ENCODE measurements at places on chromosomes 4 and X. TPM values are rescaled to one million over a fixed set of nuclear protein-coding genes. Genes with fewer than 3 reads are reported as not detected.

DNA sequence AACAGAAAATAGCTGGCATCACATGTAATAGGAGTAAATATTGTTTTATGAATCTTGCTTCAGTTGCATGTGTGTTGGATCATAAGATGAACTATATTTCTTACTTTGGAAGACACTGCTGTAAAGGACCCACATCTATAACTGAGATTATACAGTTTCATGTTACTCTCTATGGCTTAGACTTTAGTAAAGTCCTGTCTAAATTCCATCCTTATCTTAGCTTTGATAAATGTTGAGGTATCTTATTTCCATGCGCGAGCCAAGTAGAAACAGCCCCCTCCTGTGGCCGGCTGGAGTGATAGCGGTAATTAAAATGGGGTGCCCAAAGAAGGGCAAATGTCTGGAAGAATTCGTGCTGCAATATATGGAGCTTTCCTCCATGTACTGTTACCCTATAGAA, 43.0 kb downstream of the CCDC158 start:
- no peaks in the 10 kb centered on the region for H3K36me3 ChIP-seq
- no peaks in the 10 kb centered on the region for H3K27me3 ChIP-seq
- H3K4me3 ChIP-seq: no peak overlapping the region
- no peaks in the 10 kb centered on the region for H3K4me1 ChIP-seq
- H3K27ac ChIP-seq: no peak overlapping the region

Gene TRIM61
- not detected for total RNA-seq

Gene FAT4
- 1.5 TPM for total RNA-seq

- H3K27me3 ChIP-seq: no peaks in the 10 kb centered on the region
- peaks cover 8% of the 10 kb centered on the region for H3K4me1 ChIP-seq
- no peak for DNase-seq
- H3K27ac ChIP-seq: peak overlapping the region; percentile 91
These were observed 520 bp upstream of the SRP72 start for GRCh38 chr4:56466910-56467283.

Gene SATL1
- not detected for total RNA-seq

Gene HAUS7
- total RNA-seq: 18.9 TPM

GRCh38 chr4:121278811-121279368, 101.9 kb downstream of the QRFPR start:
- H3K27me3 ChIP-seq: no peaks in the 10 kb centered on the region
- no peak overlapping the region for H3K27ac ChIP-seq
- no peaks in the 10 kb centered on the region for H3K36me3 ChIP-seq
- H3K4me1 ChIP-seq: no peaks in the 10 kb centered on the region
- H3K4me3 ChIP-seq: no peak overlapping the region

GRCh38 chrX:10859353-10859752, 239.0 kb upstream of the MID1 start:
- no peaks in the 10 kb centered on the region for H3K36me3 ChIP-seq
- no peaks in the 10 kb centered on the region for H3K27me3 ChIP-seq
- DNase-seq: no peak
- no peak overlapping the region for H3K4me3 ChIP-seq
- H3K4me1 ChIP-seq: no peaks in the 10 kb centered on the region
- H3K27ac ChIP-seq: no peak overlapping the region

DNA sequence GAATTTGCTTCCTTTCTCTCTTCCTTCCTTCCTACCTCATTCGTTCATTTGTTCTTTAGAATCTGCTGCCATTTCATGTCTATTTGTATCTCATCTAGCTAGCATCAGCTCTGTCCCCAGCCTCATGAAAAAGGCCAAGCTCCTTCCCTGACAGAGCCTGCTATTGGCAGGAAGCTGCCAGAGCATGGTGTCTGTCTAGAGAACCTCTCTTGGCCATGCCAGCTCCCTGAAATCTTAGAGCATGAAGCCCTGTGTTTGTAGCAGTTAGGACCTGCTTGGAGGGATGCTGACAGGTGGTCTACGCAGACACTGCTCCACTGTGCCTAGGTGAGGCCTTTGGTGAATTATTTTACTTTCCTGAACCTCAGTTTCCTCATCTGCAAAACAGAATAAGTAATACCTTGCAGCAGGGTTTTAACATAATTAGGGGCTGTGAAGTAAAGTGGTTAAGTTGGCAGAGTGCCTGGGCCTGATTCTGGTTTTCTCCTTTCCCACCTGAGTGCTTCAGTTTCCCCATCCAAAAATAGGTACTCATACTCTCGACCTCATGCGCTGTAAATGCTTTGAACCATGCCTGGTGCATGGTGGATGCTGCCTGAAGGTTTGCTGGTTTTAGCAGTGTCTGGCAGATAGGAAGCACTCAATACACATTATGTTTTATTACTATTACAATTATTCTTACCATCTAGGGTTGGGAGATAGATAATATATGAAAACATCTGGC, 4.7 kb downstream of the PTTG2 start:
- no peak for DNase-seq
- no peaks in the 10 kb centered on the region for H3K27me3 ChIP-seq
- no peaks in the 10 kb centered on the region for H3K4me1 ChIP-seq
- no peaks in the 10 kb centered on the region for H3K36me3 ChIP-seq
- no peak overlapping the region for H3K27ac ChIP-seq

Gene GAGE13
- not detected for total RNA-seq

Gene ADAMTS3
- total RNA-seq: 0.15 TPM

- H3K27ac ChIP-seq: no peak overlapping the region
- no peaks in the 10 kb centered on the region for H3K36me3 ChIP-seq
- H3K4me3 ChIP-seq: no peak overlapping the region
- H3K27me3 ChIP-seq: no peaks in the 10 kb centered on the region
These were observed 33.6 kb upstream of the NOCT start for GRCh38 chr4:138981930-138982390.

GRCh38 chrX:119677654-119677981, 15.3 kb downstream of the SEPTIN6 start:
- DNase-seq: no peak
- H3K4me1 ChIP-seq: no peaks in the 10 kb centered on the region
- H3K4me3 ChIP-seq: no peak overlapping the region

GRCh38 chr4:122814426-122814825, 12.2 kb upstream of the FGF2 start:
- no peaks in the 10 kb centered on the region for H3K36me3 ChIP-seq
- no peak overlapping the region for H3K27ac ChIP-seq
- no peaks in the 10 kb centered on the region for H3K27me3 ChIP-seq
- H3K4me1 ChIP-seq: no peaks in the 10 kb centered on the region
- DNase-seq: no peak

Gene PFKFB1
- 0.25 TPM for total RNA-seq

GRCh38 chrX:39112143-39112542, 310.9 kb downstream of the MID1IP1 start:
- no peaks in the 10 kb centered on the region for H3K36me3 ChIP-seq
- H3K4me3 ChIP-seq: no peak overlapping the region
- DNase-seq: no peak

GRCh38 chr4:83771113-83771705, 235.3 kb downstream of the GPAT3 start:
- no peak overlapping the region for H3K27ac ChIP-seq
- no peaks in the 10 kb centered on the region for H3K4me1 ChIP-seq
- H3K4me3 ChIP-seq: no peak overlapping the region
- H3K27me3 ChIP-seq: no peaks in the 10 kb centered on the region
- no peak for DNase-seq
- no peaks in the 10 kb centered on the region for H3K36me3 ChIP-seq

GRCh38 chr4:95023110-95023509, 265.4 kb downstream of the BMPR1B start:
- no peak for DNase-seq
- no peak overlapping the region for H3K4me3 ChIP-seq
- no peaks in the 10 kb centered on the region for H3K4me1 ChIP-seq
- no peaks in the 10 kb centered on the region for H3K27me3 ChIP-seq
- H3K27ac ChIP-seq: no peak overlapping the region

DNA sequence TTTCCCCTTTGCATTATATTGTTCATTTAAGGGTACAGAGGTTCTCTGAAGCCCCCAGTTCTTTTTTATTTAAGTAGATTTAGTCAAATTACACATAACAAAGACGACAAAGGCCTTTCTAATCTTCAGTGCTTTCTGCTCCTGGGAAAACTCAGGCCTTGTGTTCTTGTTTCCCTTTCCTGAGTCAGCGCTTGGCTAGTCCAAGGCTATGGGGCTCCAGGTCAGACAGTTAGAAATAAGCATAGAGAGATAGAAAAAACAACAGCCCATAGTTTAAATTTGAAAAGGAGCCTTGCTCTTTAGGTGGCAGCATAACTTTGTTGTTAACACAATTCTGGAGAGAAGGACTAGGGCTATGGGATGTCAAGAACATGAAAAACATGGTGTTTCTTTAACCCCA, 97.3 kb downstream of the PPP1R2C start:
- H3K27me3 ChIP-seq: no peaks in the 10 kb centered on the region
- no peak overlapping the region for H3K27ac ChIP-seq
- no peak overlapping the region for H3K4me3 ChIP-seq
- no peaks in the 10 kb centered on the region for H3K4me1 ChIP-seq
- no peak for DNase-seq

DNA sequence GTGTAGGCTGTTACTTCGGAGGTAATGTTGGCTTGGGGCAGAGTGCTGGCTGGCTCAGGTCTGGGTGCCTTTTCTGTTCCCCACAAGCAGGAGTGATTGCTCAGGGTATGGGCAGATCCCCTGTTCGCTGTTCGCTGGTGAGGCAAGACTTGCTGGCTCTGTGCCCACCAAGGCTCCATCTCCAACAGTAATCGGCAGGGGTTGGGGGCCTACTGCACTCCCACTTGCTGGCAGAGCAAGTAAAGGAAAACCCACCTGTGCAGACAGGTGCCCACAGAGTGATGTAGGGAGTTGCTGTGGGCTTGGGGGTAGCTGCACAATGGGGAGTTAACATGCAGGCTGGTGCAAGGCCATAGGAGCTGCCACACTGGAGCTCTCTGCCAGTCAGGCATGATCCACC, 8.0 kb upstream of the TMSB15C start:
- H3K27ac ChIP-seq: no peak overlapping the region
- H3K4me3 ChIP-seq: no peak overlapping the region
- DNase-seq: no peak
- peaks cover 5% of the 10 kb centered on the region for H3K27me3 ChIP-seq

- H3K4me1 ChIP-seq: no peaks in the 10 kb centered on the region
- DNase-seq: no peak
- H3K27me3 ChIP-seq: no peaks in the 10 kb centered on the region
- H3K4me3 ChIP-seq: no peak overlapping the region
These were observed 73.7 kb downstream of the GATB start for GRCh38 chr4:151687021-151687640.

DNA sequence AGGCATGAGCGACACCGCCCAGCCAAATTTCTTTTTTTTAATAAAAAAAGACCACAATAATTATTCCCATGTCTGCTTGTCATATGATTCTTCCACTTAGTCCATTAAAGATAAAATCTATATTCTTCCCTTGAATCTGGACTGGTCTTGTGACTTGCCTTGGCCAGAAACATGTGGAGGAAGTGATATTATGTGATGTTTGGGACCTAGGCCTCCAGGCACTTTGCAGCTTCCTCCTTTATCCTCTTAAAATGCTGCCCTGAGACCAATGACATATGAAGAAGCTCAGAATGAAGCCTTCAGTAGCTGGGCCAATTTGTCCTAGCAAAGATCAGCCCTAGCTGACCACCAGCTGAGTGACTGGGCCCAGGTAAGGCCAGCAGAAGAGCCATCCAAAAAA, 250.0 kb downstream of the INPP4B start:
- no peaks in the 10 kb centered on the region for H3K4me1 ChIP-seq
- no peak for DNase-seq
- no peak overlapping the region for H3K27ac ChIP-seq
- no peaks in the 10 kb centered on the region for H3K27me3 ChIP-seq

Gene CCDC110
- total RNA-seq: 3.6 TPM

Gene PABPC5
- 0.29 TPM for total RNA-seq

Gene CHIC1
- total RNA-seq: 6.1 TPM

Gene CD40LG
- total RNA-seq: 0.69 TPM

Gene F11
- total RNA-seq: 0.54 TPM
